ENCODE measurements at places on chromosomes 5 and 9. TPM values are rescaled to one million over a fixed set of nuclear protein-coding genes. Genes with fewer than 3 reads are reported as not detected.

- DNase-seq, result no peak
These were observed 168.7 kb downstream of the GRIA1 start for GRCh38 chr5:153659039-153659736.

- DNase-seq, result no peak
These were observed 146.8 kb upstream of the DAPK1 start for GRCh38 chr9:87350915-87351314.

DNA sequence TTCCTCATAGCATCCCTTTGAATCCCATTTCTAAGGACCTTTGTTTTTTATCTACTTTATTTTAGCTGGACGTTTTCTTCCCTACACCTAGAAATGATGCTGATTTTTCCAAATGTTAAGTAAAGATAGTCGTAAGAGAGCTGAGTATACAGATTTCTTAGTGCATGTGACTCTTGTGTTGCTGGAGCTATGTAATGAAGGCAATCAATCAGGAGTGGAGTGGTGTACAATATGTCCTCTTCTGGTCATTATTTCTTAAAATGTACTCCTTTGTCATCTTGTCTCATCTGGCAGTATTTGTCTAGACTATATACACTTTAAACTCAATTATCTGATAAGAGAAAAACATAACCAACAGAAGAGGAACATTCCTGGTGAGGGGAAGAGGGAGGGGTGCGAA is 13.5 kb downstream of the GAPT start:
- no peak for DNase-seq

DNA sequence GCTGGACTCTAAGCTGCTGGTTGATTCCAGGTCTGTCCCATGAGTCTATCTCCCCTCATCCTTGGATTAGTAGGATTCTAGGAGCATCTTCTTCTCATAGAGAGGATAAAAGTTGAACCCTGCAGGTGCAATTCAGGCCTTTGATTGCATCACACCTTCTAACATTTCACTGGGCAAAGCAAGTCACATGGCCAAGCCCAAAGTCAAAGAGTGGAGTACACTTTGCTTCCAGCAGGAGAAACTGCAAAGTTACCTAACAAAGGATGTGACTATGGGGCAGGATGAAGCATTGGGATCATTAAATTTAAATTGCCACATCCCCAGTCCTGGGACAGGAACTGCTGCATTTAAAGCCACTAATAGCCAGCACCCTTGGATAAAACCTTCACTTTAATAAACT is 51.0 kb upstream of the EGFLAM start:
- DNase-seq, result no peak

DNA sequence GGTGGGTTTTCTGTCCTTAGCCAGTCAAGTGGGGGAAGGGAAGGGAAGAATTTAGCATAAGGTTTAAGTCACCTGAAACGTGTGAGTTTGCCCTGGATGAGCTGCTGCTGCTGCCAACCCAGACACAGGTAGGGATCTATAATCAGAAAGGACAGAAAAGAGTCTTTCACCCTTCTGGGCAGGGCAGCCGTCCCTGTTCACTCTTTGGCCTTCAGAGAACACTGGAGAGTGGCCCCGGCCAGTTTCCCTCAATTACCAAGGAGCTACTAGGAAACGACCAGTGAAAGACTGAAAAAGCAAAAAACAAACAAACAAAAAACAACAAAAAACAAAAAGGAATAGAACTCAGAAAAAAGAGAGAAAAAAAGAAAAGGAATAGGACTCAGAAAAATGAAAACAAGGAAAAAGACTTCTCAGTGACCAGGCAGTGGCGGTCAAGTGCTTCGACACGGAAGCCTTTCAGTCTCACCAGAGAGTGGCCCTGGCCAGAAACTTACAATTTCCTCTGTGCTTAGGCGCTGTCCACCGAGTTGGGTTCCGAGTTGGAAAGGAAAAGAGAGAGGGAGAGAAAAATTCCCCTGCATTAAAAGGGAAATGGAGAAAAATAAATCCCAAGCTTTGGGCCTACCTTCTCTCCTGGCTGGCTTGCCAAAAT is 2.5 kb upstream of the GM2A start:
- no peak for DNase-seq

DNA sequence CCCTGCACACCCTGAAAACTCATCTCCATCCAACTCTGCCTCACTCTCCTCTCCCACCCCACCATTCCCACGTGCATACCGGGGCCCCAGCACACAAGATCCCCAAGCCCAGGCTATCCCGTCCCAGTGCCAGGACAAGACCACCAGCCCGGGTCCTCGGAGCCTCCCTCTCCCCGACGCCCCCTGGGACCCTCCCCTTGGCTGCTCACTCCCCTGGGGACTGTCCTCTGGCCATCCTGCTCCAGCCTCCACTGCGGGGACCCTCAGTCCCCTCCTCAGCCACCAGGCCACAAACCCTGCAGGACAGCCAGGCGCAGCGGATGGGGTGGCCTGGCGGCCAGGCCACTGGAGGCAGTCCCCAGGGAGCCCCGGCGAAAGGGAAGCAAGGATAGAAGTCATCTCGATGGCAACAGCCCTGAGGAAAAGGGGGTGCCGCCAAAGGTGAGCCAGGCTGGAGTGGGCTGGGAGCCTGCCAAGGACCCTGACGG is 62.8 kb downstream of the C9orf50 start:
- no peak for DNase-seq

GRCh38 chr5:23437011-23437410 is 70.4 kb upstream of the PRDM9 start:
- DNase-seq, result no peak

- no peak for DNase-seq
These were observed 24.0 kb downstream of the ZFR start for GRCh38 chr5:32420506-32420905.

GRCh38 chr5:114716955-114717354 is 355.1 kb downstream of the KCNN2 start:
- DNase-seq, result no peak

DNA sequence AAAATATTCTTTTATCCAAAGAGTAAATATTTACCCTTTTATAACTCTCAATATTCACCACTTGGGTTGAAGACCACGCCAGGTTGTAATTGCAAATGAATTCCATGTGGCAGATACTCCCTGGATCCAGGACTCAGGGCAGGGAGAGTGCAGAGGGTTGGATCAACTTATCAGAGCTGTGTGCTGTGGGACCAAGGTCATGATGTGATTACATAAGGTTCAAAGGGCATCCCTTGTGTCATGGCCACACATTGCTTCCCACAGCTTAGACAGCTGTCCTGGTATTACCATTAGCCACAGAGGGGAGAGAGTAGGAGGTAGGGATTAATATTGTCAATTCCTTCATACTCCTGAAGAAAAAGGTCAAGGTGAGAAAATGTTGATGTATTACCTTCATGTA is 133.9 kb downstream of the JAKMIP2 start:
- no peak for DNase-seq

The DOCK8 gene
- 81.9 TPM for polyA plus RNA-seq

The LCN15 gene
- not detected for polyA plus RNA-seq

The ORM2 gene
- polyA plus RNA-seq, result not detected

The IL33 gene
- polyA plus RNA-seq, result not detected

The UBAP2 gene
- 5.8 TPM for polyA plus RNA-seq

The TRIM14 gene
- 34.8 TPM for polyA plus RNA-seq

Measured in immature natural killer cell (primary cell).